ENCODE measurements at places on chromosomes 3 and 15.
A peak's percentile ranks its signal among the peaks of the same experiment; 100 is the strongest.

GRCh38 chr15:31390029-31390428 is 63.4 kb downstream of the KLF13 start:
- no peak for DNase-seq

GRCh38 chr3:42721690-42722089 is 19.1 kb upstream of the HHATL start:
- no peak for DNase-seq

- peak; percentile 12 for DNase-seq
These were observed 3.7 kb upstream of the PLD1 start for GRCh38 chr3:171813897-171814460.

DNA sequence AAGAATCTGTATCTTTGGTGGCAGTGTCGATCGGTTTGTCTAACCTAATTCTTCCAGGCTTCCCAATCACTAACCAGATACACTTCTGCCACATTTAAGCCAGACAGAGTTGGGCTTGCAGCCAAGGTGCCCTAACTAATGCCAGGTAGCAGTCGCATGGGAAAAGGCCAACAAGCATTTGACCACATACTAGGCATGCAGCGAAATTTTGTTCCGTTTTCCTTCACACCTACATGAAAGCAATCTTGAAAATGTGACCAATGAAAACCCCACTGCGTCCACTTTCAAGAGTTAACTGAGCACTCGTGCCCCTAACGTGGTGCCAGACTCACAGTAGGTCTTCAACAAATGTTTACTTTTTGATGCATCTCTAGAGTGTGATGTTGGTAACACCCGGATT is 192.2 kb upstream of the TPM1 start:
- DNase-seq = no peak

DNA sequence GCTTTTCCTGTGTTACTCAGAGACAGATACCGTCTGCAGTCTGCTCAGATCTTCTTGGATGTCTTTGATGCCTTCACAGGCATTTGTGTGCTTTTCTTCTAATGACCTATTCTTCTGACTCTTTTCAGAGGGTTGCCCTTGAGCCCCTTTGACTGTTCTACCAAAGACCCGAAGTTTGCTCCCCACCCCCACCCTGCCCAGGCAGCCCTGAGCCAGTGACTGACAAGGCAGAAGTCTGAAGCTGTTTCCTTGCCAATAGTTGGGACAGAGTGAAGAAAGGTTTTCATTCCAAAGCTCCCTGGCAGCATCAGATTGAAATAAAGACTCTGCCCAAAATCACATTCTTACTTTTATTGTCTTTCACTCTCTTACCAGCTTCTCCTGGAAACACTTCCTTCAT is 9.0 kb upstream of the ATP13A5 start:
- DNase-seq = no peak

- DNase-seq = no peak
These were observed 52.2 kb upstream of the PCSK6 start for GRCh38 chr15:101541501-101542292.

- DNase-seq = no peak
These were observed 56.5 kb downstream of the ZNF385D start for GRCh38 chr3:21694506-21694905.

- no peak for DNase-seq
These were observed 1.5 kb upstream of the TMEM212 start for GRCh38 chr3:171841620-171842000.

- DNase-seq = no peak
These were observed 85.8 kb upstream of the ARHGEF3 start for GRCh38 chr3:56887402-56888025.

DNA sequence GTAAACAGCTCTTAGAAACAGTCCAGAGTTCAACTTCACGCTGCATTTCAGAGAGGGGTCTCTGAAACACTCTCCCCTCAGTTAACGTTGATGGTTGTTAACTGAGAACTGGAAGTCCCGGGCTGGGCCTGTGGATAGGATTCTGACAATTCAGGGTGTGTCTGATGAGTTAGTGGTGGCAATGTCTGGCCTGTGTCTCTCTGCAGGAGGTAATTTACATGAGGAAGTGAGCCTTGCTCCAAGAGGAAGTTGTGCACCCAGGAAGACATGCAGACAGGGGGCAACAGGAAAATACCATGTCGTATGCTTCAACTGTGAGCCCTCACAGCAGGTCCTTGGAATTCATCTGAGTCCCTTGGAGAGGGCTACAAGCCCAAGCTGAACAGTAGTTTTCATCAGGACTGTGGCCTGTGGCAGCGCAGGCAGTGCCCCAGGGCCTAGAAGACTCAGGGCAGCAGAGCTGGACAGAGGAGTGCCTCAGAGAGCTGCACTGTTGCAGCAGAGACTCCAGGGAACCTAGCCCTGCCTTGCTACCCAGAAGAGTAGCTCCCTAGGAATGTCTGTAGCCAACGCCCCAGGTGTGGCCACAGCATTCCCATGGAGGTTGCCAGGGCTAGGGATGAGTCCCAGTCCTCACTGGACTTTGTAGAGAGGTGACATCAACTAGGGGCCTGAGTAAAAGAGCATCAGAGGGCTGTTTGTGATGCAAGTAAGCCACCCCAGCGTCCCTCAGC is 104.6 kb upstream of the SELENOK start:
- no peak for DNase-seq

DNA sequence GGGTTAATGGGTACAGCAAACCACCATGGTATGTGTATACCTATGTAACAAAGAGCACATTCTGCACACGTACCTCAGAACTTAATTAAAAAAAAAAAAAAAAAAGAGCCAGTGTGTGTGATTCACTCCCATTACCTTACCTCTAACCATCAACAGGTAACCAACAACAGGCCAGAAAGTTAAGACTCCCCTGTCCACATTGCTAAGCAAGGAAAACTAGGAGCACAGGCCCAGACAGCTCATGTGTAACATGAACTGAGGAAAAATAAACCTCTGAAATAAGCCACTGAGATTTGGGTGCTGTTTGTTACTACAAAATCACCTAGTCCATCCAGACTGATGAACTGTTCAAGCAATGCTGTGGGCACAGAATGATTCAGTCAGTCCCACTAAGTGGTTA is 6.0 kb downstream of the KATNBL1 start:
- no peak for DNase-seq

- DNase-seq = no peak
These were observed 201.6 kb downstream of the EDEM1 start for GRCh38 chr3:5389057-5389456.

- DNase-seq = no peak
These were observed 39.0 kb upstream of the THRB start for GRCh38 chr3:24533561-24534193.

DNA sequence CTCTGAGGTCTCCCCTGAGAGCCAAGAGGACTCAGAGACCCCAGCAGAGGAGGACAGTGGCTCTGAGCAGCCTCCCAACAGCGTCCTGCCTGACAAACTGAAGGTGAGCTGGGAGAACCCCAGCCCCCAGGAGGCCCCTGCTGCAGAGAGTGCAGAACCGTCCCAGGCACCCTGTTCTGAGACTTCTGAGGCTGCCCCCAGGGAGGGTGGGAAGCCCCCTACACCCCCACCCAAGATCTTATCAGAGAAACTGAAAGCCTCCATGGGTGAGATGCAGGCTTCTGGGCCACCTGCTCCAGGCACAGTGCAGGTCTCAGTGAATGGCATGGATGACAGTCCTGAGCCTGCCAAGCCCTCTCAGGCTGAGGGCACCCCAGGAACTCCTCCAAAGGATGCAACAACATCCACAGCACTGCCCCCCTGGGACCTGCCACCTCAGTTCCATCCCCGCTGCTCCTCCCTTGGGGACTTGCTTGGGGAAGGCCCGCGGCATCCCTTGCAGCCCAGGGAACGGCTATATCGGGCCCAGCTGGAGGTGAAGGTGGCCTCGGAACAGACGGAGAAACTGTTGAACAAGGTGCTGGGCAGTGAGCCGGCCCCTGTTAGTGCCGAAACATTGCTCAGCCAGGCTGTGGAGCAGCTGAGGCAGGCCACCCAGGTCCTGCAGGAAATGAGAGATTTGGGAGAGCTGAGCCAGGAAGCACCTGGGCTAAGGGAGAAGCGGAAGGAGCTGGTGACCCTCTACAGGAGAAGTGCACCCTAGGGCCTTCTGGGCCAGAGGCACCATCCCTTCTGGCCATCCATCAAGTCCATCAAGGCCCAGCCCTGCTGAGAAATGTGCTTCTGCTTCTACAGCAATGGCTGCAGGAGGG is 23.6 kb downstream of the PLEKHO2 start:
- no peak for DNase-seq

GRCh38 chr15:92200891-92201290 is 192.8 kb upstream of the ST8SIA2 start:
- DNase-seq = no peak

DNA sequence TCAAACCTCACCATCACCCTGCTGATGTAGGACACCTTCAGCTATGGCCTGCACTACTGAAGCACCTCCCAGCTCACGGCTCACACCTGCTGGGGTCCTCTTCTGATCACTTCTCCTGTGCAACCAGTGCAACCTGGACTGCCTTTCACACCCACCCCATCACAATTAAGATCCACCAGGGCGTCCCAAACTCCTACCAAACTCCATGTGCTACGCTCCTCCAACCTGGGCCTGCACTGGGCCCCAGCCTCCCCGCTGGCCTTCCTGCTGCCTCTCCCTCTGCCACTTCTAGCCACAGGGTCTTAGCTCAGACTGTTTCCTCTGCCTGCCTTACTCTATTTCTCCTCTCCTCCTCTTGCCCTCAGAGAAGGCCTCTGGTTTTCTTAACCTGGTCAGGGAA is 12.8 kb downstream of the MESD start:
- DNase-seq = no peak

DNA sequence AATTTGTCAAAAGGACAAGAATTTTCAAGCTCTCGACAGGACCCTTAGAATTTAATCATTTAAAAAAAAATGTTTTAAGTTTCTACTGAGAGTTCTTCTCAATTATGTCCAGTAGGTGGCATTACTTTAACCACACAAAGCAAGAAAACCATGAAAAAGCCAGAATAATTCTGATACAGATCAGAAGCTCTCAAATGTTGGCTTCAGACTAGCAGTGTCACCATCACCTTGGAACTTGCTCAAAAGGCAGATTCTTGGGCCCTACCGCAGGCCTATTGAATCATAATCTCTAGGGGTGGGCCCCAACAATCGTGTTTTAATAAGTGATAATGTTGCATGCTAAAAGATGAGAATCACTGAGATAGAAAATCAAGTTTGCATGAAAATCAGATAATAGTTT is 99.5 kb upstream of the KCNMB2 start:
- DNase-seq = no peak

GRCh38 chr15:23422099-23422945 is 24.7 kb downstream of the GOLGA6L2 start:
- DNase-seq = no peak

DNA sequence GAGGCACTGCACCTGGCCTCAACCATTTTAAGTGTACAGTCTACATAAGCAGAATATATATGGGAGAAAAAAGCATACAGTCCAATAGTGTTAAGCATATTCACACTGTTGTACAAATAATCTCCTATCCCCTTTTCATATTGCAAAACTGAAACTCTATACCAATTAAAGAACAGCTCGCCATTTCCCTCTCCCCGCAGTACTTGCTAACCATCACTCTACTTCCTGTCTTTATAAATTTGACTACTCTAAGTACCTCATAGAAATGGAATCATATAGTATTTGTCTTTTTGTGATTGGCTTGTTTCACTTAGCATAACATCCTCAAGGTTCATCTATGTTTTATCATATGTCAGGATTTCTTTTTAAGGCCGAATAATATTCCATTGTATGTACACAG is 21.6 kb upstream of the TASOR start:
- DNase-seq = no peak

DNA sequence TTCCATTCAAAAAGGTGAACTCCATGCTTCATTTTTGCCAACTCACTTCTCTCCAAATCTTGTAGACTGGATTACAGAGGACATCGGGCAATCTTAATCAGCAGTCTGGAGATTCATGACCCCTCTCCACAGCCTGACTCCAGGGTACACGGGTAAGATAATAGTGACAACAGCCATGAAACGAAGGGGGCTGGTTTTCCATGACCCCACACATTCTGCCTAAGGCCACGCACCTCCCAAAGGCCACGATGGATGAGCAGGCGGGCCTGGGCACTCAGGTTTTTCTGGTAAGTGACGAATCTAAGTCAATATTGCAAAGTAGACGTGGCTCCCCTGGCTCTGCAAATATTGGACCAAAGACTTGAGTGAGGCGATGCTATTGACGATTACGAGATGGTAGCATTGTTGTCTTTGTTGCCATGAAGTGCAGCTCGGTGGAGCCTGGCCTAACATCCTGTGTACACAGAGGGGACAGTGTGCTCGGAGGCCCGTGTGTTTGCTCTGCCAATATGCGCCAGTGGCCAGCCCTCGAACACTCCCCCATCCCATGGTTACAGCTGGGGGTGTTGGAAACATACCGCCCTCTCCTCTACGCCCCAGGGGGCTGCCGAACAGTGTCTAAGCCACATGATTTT is 119.1 kb downstream of the OPA1 start:
- no peak for DNase-seq

- DNase-seq = no peak
These were observed 54.8 kb upstream of the BCL6 start for GRCh38 chr3:187799942-187800641.

DNA sequence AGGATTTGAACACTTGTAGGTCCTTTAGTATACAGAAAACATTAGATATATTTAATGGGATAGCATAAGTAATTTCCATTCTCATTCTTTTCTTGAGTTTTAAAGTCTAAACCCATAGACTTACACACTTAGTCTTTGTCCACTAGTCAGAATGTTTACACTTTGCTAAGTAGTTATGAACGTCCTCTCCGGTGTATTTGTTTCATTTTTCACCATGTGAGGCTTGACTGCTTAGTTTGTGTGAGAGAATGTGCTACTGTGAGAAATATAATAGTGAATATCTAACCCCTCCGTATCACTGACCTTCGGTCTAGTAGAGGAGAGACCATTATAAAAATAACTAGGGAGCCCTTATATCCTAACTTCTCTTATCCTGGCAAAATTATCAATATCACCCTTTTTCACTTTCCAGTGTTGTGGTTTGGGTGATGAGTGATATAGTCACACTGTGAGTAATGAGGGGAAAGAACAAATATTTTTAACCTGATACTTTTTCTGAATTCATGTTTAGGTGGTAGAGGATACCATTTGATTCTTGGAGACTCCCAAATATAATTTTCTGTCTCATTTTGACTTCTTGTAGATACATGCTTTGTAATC is 122.4 kb downstream of the UBE2E2 start:
- DNase-seq = no peak

DNA sequence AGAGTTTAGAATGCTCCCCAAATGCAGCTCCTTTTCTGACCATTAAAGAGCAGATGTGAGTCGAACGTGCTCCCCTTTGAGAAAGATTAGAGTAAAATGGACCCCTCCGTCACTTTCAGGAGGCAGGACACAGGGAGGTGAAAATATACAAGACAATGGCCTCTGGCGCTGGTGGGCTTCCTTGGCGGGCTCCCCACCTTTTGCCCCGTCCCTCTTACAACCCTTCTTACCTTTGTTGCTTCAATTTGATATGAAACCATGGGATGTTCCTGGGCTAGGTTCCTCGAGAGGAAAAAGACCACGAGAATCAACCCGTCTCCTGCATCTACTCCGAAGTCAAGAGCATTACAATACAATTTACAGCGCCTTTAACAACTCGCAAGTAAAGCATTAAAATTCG is 214.2 kb downstream of the MEIS2 start:
- no peak for DNase-seq
